ENCODE measurements at places on chromosomes 1 and 21.

GRCh38 chr21:42461881-42462877, 33.8 kb downstream of the RSPH1 start:
- DNase-seq, result no peak

DNA sequence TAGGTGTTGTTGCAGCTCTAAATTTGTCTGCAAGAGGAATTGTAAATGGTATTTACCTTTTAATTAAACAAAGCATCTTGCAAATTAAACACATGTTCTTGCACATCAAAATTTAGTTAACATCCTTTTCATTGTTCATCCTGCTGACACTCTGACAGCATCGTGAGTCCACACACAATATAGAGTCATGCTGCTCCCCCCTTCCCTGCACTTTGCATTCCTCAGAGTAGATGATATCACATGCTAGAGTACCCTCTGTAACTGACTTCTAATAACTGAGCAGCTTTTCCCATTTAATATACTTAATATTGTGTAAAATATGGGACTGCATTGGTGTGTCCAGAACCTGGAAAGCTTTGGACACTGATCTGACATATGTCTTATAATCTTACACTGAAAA, 138.8 kb upstream of the DPYD start:
- peak; percentile 55 for DNase-seq

- no peak for DNase-seq
Observed at GRCh38 chr1:23163395-23163794, 5.3 kb downstream of the LUZP1 start.

DNA sequence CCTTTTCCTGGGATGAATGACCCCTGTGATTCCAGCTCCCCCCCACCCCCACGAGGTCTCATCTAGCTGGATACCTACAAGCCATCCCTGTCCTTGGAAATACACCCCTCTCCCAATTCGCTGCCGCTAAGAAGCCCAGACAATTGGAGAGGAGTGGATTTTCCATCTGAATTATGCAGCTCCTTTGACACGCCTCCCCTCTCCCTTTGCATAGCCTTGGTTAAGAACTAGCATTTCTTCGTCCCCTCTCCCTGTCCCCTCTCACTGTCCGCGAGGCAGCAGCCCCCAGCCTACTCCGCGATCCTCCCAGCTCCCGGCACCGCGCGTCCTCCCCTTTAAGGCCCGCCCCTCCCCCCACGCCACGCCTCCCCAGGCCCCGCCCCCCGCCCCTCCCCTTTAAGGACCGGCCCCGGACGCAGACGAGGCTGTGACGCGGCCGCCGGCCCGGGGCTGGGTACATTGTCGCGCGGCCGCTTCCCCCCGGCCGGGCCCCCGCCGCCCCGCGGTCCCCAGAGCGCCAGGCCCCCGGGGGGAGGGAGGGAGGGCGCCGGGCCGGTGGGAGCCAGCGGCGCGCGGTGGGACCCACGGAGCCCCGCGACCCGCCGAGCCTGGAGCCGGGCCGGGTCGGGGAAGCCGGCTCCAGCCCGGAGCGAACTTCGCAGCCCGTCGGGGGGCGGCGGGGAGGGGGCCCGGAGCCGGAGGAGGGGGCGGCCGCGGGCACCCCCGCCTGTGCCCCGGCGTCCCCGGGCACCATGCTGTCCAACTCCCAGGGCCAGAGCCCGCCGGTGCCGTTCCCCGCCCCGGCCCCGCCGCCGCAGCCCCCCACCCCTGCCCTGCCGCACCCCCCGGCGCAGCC, at the start of gene MAPKAPK2:
MAPKAPK2 (plus strand) TSS at position 428 of the 856 bp plus-strand sequence; CDS start at position 753, 325 bp downstream.
- DNase-seq, result peak; percentile 66

All from ACHN (cell line).